ENCODE measurements at places on chromosomes 1 and 21. TPM values are rescaled to one million over a fixed set of nuclear protein-coding genes. Genes with fewer than 3 reads are reported as not detected.

The MYOM3 gene
- total RNA-seq, result 6.7 TPM

The SLFNL1 gene
- total RNA-seq, result not detected

The UMODL1 gene
- not detected for total RNA-seq

The KCNA2 gene
- 0.01 TPM for total RNA-seq

The CRTC2 gene
- 35.8 TPM for total RNA-seq
